ENCODE measurements at places on chromosomes 11 and 22.

- DNase-seq, result no peak
These were observed 44.3 kb downstream of the DKK3 start for GRCh38 chr11:11963842-11964773.

DNA sequence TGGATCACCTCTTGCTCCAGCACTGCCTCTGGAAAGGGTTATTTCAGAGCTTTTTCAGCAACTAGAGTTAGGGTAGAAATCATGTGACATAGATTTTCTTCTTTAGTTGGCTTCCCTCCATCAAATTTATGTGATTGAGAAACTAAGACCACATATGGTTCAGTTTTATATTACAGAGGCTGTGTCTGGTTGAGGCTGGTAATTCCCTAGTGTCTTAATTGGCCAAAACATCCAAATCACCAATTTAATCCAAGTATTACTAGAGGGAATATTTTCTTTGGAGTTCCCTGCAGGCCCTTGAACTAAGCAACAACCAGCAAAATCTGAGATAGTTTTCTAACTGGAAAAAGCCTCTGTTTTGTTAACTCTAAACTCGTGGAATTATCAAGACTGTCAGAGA lies 136.3 kb downstream of the ARHGAP42 start:
- no peak for DNase-seq

- no peak for DNase-seq
These were observed 10.5 kb downstream of the COA4 start for GRCh38 chr11:73866095-73866579.

DNA sequence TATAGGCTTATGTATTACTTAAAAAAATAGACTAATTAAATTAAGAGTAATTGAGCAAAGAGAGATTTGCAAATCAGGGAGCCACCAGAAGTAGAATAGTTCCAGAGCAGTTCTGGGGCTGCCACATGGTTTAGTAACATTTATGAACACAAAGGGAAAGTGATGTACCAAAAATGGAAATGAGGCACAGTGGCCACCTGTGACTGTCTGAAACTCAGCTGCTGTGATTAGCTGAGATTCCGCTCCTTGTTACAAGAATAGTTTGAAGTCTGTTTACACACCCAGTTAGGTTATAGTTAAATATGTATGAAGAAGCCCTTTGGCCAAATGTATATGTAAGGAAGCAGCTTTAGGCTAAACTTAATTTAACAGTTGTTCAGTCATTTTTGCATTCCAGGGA lies 901.5 kb upstream of the CHORDC1 start:
- no peak for DNase-seq

DNA sequence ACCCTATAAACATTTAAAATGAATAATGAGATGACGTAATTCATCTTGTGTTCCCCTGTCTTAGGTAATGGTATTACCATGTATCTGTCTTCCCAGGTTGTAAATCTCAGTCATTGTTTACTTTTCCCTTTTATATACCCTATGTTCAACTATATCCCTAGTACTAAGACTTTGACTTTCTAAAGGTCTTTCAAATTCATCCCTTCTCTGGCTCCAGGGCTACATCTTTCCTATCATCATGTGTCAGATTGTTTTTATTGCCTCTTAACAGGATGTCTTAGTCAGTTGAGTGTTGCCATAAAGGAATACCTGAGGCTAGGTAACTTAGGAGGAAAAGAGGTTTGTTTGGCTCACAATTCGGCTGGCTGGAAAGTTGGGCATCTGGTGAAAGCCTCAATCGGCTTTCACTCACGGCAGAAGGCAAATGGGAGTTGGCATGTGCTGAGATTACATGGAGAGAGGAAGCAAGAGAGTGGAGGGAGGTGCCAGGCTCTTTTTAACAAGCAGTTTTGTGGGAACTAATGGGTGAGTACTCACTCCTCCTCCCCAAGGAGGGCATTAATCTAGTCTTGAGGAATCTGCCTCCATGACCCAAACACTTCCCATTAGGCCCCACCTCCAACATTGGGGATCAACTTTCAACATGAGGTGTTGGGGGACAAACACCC lies 11.6 kb upstream of the DLAT start:
- no peak for DNase-seq

DNA sequence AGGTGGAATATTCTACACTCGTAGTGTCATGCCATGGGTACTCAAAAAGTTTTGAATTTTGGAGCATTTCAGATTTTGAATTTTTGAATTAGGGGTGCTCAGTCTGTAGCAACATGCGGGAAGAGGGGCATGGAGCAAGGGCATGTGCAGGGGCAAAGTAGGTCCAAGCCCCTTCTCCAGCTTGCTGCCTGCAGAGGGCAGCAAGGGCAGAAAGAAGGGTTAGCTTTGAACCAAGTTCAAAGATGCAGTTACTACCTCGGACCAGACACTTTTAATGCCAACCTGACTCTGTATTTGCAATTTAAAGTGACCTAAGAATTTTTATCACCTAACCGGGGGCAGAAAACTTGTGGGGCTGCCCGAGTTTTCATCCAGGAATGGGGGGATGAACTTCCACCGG lies 68.2 kb downstream of the CD82 start:
- DNase-seq, result no peak

DNA sequence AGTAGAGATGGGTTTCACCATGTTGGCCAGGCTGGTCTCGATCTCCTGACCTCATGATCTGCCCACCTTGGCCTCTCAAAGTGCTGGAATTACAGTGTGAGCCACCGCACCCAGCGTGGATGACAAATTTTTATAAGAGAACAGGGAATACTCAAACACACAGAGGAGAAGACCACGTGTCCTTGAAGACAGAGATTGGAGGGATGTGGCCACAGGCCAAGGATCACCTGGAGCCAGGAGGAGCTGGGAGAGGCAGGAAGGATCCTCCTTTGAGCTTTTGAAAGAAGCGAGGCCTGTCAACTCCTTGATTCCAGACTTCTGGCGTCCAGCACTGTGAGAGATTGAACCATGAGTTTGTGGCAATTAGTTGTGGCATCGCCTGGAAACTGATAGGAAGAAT lies 1049.5 kb downstream of the TBC1D22A start:
- no peak for DNase-seq

Data from memory B cell (primary cell).